ENCODE measurements at places on chromosomes 16 and 17.

DNA sequence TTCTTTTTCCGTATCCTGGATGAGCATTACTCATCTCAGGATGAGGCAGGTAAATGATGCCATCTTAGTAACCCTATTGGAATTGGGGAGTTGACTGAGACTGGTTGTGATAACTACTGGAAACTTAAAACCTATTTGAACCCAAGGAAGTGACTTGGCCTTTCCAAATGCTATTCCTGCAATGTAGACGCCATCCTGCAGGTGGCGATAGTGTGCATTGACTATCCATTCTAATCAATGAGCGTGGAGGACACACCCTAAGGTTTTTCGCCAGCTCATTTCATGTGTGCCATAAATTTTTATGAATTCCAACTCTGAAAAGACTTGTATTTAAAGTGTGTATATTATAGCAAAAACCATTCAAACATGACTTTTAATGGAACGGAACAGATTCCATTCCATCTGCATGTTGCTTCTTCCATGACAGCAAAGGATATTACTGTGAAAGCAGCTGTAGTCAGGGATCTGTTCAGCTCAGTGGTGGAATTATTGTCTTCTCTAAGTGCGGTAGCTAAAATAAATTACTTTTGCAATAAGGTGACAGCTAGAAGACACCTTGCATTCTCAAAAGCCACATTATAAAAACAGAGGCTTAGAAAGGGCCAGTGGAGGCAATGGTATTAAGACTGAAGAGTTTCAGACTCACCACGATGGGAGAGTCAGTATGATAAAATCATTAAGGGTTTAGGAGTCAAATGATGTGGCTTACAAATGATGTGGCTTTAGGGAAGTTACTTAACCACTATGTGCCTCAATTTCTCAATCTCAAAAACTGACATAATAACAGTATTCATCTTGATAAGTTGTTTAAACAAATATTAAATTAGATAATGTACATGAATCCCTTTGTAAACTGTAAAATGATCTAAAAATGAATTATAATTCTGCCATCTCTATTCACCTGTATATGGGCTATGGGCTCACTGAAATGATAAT lies 55.5 kb downstream of the SYT17 start:
- no peak for DNase-seq

DNA sequence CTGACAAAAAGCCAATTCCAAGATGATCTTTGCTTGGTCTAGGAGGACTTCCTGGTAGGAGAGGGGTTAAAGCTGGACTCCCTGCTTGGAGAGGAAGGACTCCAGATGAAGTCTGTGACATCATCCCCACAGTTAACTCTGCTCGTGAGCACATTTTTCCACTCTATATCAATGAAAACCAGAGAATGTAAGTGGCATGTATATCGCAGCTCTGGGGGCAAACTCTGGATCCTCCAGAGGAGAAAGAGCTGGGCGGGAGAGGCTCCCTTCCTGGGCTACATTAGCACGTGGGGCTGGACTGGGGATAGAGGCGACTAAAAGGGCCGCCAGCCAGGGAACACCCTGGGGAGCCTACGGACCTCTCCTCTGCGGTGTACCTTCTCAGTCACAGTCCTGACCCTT lies 34.1 kb downstream of the HIC1 start:
- no peak for DNase-seq

- no peak for DNase-seq
Observed at GRCh38 chr16:81220349-81220748, 18.1 kb upstream of the BCO1 start.

DNA sequence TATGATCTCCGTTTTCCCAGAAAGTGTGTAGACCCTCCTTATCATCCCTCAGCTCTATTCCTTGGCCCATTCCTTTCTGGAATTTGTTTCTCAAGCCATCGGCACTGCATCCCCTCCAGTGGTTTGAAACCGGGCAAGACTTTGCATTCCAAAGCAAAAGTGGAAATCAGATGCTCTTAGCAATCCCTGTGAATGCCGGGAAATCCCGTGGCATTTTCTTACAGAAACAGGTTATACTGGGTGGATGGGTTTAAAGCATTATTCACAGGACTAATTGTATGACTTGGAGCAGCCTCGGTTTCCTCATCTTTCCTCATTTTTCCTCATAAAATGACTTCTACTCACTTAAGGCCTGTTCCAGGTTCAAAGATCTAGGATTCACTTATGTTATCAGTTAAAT lies 52.0 kb downstream of the MAP2K6 start:
- DNase-seq, result no peak

DNA sequence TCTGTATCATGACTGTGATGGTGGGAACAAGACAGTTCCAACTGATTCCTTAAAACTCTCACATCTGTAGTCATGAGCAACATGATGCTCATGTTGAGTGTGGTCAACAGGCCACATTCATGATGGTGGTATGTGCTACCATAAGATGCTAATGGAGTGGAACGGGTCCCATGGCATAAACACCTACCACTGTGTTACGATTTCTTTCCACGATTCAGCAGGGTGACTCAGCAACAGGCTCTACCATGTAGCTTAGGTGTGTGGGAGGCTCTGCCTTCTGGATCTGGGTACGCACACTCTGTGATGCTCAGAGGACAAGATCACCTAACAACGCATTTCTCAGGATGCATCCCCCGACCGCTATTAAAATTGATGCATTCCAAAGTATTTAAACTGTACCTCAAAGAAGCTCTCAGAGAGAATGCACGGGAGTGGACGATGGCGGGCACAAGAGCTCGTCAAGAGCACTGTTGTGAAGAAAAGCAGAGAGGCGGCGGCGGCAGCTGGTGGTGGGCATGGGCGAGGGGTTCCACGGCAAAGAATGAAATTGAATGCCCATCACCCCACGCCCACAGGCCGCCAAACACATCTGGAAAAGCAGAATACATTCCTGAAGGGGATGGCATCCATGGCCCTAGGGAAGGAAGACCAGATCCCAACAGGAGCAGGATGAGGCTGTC lies 133.3 kb downstream of the ZNF778 start:
- no peak for DNase-seq

Data from NCI-H1092 treated with DMSO at 0.1 percent for 48 hours (cell line).